ENCODE measurements at places on chromosomes 5 and 9.
A peak's percentile ranks its signal among the peaks of the same experiment; 100 is the strongest.

DNA sequence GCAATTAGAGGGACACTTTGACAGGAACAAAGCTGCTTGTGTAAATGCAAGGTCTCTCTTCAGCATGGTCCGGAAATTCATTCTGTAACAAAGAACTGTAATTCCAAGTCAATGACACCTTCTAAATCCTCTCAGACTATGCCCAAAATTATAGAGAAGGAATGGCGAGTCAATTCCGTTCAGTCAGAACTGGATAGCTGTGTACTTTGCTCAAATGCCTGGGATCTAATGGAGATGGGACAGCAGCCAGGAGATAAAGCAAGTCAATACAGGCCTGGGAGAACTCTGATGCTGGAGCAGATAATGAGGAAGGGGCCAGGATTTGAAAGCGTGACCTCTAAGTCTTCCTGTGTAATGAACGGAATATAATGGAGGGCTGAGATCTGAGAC, 96.4 kb upstream of the SPRY4 start:
- DNase-seq: no peak

GRCh38 chr5:163535290-163535689, 29.9 kb downstream of the MAT2B start:
- DNase-seq: no peak

- DNase-seq: no peak
Observed at GRCh38 chr9:86604741-86605140, 250.5 kb upstream of the TUT7 start.

DNA sequence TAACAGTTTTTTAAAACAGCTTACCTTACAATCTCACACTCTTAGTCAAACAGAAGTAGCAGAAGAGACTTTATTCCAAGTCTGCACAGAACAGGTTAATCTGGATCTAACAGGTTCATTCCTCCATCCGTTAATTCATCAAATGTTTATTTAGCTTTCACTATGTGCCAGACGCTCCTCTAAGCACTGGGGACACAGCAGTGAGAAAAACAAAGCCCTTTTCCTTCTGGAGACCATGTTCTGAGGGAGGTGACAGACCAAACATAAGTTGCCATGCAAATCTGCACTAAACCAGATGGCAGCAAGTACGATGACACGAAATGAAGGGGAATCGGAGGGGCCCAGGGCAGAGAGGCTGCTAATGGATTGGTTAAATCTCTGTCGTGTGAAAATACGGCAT, 17.1 kb upstream of the GLIPR2 start:
- DNase-seq: no peak

DNA sequence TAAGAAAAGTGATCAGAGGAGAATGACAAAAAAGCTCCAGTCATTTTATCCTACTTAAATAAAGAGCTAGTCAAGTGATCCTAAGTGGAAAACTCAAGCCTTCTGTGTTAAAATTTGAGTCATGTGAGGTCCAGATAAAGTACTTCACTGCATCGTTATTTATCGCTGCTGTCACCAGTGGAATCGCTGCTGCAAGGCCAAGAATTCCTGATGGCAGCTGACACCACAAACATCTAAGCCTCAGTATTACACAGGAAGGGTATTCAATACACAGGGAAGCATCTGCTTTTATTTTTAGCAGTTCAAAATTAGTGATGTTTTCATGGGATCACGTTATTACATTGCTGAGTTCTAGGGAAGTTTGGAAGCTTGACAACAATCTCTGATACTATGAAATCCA, 190.3 kb downstream of the GOLPH3 start:
- no peak for DNase-seq

DNA sequence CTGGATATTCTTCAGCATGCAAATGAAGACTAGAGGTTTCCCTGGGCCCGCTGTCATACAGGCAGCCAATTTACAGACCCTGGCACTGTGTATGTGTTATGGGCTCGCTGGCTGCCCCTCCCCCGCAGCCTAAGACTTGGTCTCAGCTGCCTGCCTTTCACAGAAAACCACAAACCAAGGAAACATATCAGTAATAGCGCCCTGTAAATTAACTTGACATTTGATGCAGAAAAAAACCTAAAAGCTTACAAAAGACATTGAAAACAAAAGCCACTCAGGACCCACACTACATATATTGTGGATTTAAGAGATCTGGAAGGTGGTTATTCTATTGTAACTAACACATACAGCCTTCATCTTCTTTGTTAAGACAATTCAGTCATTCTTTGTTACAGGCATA, 287.0 kb upstream of the TMEM161B start:
- no peak for DNase-seq

- DNase-seq: no peak
Observed at GRCh38 chr5:164326219-164326618, 820.8 kb downstream of the MAT2B start.

DNA sequence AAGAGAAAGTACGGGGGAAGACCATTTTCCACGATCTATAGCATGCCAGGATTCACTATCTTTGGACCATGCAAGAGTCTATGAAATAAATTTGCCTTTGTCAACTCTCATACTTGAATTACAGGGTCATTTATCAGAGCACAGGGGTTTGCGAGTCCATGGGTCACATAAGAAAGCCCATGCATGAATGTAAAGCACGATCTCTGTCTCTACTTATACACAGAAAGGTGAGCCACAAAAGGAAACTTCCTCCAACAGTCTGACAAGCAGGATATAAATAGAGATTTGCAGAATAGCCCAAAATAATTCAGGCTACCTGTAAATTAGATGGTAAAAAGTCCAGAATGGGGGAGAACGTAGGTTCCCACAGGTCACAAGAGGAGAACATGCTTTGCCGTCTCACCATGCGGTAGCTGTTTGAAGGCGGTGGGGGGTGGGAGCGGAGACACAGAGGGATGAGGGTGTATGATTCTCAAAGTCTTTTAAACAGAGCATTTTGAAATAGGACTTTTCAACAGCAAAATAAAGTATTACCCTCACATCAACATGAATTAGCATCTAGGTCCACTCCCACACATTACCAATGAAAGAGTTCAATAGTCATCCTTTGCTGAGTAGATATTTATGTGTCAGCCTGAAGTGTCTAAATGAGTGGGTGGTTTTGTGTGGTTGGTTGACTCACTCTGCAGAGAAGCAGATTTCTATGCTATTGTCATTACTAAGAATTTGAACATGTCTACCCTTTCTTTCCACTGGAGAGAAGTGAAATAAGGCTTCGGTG, 279.7 kb downstream of the EBF1 start:
- no peak for DNase-seq

DNA sequence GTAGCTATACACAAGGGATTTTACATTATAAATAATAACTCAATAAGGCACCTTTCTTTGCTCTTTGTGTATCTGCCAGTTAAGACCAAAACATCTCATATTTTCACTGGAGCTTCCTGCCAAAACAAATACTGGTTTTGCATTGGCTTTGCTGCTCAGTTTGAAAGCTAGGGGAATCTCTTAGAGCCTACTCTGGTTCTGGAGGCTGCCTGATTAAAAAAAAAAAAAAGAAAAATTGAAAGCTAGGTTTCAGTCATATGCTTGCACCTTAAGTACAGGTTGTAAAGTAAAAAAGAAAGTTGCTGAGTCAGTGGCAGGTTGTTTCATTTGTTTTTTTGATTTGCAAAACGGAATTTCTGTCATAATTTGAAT, 2.3 kb downstream of the DENND4C start:
- peak; percentile 29 for DNase-seq

GRCh38 chr5:179261301-179262125, 83.7 kb downstream of the ADAMTS2 start:
- DNase-seq: no peak

- no peak for DNase-seq
Observed at GRCh38 chr5:172280929-172281328, 2.6 kb downstream of the UBTD2 start.

DNA sequence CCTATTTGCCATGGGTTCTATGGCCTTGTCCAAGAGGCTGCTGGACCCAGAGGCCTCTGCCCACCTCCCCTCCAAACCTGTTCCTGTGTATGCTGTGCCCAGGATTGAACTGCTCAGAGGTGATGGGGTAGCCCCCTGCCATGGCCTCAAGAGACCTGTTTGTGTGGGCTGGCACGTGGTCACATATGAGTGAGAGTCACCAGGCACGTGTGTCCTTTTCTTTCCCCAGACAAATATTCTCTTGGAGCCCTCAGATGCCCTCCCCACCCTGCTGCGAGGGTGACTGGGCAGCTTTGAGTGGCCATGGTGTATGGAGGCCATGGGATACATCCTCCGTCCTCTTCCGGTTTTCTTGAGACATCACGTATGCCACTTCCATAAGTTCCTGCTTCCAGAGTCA, 10.9 kb upstream of the TCOF1 start:
- DNase-seq: no peak

DNA sequence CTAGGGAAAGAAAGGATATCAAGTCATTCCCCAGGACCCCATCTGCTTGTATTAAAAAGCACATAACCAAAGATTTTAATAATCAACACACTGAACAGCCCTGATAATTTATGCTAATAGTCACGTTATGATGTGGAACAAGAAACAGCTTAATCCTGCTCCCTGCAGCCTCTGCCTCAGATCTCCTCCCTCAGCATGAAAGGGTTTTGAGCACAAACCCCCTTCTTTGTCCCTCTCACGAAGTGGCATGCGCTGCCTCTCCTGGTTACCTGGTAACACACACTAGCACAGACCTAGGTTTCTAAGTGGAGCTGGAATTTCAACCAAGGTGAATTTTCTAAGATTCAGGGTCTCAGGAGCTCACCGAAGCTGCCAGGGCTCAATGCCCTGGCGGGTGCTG, 5.1 kb downstream of the IGFBPL1 start:
- peak; percentile 27 for DNase-seq

- DNase-seq: no peak
Observed at GRCh38 chr9:70805949-70806348, 315.5 kb downstream of the TRPM3 start.

DNA sequence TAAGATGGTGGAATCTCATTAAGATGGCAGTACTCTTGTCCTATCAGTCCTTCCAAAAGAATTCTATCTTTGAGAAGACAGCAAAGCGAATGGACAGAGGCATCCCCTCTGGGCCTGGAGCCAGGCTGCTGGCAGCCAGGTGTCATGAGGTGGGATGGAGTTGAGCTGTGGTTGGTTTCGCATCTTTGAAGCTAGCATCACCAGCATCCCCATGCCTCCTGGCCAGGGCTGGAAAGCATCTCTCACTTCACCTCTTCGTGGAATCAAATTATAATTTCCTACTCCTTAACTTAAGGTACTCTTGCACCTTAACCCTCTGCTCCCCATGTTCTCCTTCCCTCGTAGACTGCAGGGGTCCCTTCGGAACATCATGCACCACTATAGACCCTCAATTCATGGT, 248.3 kb downstream of the GADD45G start:
- DNase-seq: no peak

GRCh38 chr9:98736226-98736625, 27.5 kb upstream of the GABBR2 start:
- DNase-seq: no peak

DNA sequence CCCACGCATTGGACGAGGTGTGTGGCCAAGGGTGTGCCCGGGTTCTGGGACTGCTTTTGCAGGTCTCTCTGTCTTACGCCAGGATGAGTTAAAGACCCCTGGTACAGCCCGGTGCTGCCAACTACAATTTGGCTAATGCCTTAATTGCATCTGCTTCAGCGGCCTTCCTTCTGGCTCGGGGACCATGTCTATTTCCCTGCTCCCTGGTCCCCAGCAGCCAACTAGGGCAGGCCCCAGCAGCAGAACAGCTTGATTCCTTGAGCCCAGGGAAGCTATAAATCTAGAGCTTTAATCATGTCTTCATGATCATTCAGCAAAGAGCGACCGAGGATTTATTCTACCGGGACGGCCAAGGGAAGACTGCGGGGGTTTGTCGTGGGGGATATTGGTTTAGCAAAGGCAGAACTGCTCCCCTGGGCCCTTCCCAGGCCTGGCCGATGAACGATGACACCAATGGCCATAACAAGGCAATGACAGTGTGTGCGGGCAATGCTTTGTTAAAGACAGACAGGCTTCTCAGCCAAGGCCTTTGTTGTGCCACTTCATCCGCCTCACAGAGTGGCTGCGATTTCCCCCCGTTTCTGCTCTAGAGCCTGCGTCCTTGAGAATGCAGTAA, 51.4 kb downstream of the CFAP77 start:
- no peak for DNase-seq

DNA sequence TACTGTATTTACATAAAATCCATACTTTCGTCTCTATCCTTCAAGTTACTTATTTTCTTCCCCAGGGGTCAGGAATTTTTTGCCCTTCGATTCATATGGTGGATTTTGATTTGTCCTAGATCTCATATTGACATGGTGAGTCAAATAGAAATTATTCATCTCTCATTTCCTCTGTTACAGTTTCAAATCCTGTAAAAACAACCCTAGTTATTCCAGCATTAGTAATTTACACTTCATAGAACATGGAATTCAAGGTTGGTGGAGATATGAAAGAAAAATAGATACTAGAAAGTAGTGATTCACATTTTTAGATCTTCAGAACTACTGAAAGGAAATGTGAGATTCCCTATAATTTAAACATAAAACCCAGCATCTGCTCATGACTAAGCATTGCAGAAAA, 1331.0 kb upstream of the CDH9 start:
- no peak for DNase-seq

DNA sequence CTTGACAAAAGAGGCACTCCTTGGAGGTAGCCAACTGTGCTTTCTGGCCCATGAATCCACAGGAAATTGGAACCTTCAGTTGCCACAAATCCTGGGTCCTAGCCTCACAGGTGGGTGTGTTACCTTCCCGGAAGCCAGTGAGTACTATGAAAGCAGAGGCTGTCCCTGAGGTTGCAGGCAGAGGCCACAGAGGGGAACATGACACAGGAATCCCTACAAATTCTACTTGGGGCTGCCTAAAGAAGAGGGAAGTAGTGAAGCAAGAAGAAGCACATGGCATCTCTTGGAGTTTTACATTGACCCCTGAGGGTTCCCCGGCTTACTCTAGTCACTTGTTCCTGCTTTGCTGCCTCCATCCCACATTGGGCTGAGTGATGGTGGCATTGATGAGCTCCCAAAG, 2.6 kb downstream of the SLC22A5 start:
- DNase-seq: no peak

DNA sequence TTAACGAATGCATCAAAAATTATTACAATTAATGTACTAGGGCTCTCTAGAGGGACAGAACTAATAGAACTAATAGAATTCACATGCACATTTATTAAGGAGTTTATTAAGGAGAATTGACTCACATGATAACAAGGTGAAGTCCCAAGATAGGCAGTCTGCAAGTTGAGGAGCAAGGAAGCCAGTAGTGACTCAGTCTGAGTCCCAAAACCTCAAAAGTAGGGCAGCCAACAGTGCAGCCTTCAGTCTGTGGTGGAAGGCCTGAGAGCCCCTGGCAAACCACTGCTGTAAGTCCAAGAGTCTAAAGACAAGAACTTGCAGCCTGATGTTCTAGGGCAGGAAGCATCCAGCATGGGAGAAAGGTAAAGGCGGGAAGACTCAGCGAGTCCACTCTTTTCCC, 633.8 kb downstream of the SEMA5A start:
- DNase-seq: no peak

DNA sequence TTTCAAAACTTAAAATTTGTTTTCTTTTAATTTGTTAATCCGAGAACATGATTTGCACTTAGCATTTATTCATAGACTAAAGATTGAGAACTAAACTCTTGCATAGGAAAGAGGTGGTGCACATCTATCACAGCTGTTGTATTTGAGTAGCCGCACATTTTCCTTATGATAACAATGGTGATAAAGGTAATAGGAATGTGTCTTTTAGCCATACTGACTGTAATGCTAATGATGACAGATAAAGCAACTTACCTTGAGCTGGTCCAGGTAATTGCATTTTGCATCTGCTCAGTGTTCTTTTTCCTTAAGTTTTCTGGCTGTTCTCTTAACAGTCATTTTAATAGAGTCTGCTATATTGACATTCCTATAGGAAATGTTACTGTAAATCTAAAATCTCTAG, 19.0 kb downstream of the PHAX start:
- DNase-seq: no peak
